ENCODE measurements at places on chromosomes 5 and 9.
A peak's percentile ranks its signal among the peaks of the same experiment; 100 is the strongest.

- DNase-seq: no peak
Observed at GRCh38 chr9:71764891-71765290, 3.4 kb downstream of the CEMIP2 start.

DNA sequence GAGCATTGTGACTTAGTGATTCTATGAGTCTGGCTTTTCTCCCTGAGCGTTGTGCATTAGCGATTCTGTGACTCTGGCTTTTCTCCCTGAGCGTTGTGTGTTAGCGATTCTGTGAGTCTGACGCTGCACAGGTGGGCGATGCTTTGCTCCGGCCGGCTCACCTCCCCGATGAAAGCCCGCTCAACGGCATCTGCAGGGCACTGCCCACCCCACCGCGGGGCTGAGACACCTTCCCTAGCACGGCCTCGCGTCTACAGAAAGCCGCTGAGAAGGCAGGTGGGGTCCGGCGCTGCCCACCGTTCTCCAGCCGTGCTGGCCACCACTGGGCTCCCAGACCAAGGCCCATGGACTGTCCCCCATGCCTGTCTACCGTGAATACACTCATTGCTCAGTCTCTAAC lies 12.8 kb upstream of the SLC9A3 start:
- no peak for DNase-seq

GRCh38 chr5:140005145-140005591 lies 37.9 kb downstream of the NRG2 start:
- DNase-seq: no peak

- no peak for DNase-seq
Observed at GRCh38 chr5:132099076-132099748, 25.6 kb downstream of the CSF2 start.

DNA sequence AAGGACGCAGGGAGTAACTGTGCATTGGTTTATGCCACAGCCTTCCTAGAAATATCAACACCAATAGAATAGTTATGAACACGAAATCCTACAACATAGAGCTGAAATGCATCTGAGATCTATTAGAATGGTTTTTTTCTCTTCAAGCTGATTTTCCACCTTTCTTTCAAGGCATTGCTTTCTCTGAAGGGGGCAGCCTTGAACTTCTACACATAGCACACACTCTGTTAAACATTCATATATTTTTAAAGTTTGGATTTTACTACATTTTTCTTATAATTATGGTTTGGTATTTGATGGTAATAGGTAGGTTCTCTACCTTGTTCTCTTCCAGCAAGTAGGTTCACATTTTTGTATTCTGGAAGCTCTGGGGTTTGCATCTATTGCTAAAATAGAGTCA lies 661.8 kb downstream of the SEMA5A start:
- no peak for DNase-seq

GRCh38 chr9:130263601-130264413 lies 1.8 kb upstream of the HMCN2 start:
- no peak for DNase-seq

DNA sequence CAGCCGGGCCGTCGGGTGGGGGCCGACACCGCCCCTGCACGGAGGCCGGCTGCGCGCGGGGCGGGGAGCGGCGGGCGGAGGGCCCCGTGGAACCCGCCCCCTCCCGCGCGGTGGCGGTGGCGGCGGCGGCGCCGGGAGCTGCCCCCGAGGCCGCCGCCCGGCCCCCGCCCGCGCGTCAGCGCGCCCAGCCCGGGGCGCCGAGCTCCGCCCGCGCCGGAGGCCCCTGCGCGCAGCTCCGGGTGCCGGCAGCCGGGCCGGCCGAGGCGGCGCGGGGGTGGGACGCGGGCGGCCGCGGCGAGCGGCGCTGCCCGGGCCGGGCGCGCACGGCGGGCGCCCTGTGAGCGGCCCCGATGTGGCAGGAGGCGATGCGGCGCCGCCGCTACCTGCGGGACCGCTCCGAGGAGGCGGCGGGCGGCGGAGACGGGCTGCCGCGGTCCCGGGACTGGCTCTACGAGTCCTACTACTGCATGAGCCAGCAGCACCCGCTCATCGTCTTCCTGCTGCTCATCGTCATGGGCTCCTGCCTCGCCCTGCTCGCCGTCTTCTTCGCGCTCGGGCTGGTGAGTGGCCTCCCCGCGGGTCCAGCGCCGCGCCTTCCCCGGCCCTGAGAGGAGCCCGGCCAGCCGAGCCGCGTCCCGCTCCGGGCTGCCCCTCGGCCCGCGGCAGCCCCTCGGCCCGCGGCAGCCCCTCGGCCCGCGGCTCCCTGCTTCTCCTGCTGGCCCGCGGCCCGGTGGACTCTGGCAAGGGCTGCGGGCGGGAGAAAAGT lies at the start of gene ADCY2:
Gene ADCY2, plus strand, starts transcription at position 192 of the 766 bp plus-strand sequence. Its CDS starts 159 bp downstream, at position 351.
- peak; percentile 3 for DNase-seq

DNA sequence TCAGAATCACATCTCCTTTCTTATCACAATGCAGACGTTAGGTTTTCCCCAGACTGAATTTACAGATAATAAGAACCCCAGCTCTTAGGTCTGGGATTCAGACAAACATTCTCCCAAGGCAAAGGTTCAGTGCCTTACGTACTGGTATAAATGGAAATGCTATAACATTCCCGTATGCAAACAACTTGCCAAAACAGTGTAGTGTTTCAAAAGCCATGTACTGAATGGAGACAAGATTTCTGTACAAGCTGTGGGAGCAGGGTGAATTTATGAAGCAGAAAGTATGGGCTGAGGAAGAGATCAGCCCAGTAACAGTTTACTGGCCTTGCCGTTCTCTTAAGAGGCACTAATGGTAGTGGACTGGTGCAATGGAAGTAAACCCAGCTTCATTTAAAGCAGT lies 225.5 kb upstream of the ZNF462 start:
- no peak for DNase-seq

GRCh38 chr9:127767909-127768331 lies 10.5 kb downstream of the SH2D3C start:
- peak; percentile 72 for DNase-seq

GRCh38 chr5:138226910-138227309 lies 13.8 kb upstream of the CDC23 start:
- DNase-seq: no peak

- DNase-seq: no peak
Observed at GRCh38 chr9:100220936-100221335, 121.9 kb downstream of the INVS start.

- DNase-seq: peak; percentile 23
Observed at GRCh38 chr5:32942225-32942989, 231.3 kb downstream of the NPR3 start.

DNA sequence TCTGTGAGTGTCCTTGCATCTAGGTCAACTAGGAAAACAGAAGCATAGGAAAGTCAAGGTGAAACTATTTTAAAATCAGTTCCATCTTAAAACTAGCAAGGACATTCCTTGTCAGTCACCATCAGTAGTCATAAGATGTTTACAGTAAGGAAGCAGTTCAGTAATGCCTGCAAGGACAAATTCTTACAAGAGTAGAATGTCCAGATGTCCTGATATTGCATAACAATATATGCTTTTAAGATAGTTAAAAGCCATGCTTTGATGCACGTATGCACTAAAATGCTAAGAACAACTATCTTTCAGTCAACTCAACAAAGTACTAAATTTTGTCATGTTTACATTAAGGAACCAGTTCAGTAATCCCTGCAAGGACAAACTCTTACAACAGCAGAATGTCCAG lies 11.3 kb upstream of the SVEP1 start:
- no peak for DNase-seq

DNA sequence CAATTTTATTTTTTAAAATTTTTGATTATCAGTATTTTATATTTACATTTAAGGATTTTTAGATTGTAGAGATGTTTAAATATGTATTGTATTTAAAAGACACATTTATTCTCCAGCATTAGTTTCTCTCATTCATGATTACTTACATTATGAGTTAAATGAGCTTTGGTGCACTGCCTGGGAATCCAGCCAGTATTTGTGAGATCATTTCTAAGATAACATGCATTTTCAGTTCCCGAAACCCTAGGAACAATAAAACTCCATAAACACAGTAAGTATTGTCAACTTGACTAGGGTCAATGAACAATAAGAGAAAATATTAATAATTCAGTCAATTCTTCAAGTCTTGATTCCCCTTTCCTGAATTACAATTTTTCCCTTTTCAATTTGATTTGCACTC lies 403.3 kb downstream of the PLK2 start:
- DNase-seq: peak; percentile 51

GRCh38 chr9:108281696-108282095 lies 574.1 kb downstream of the ACTL7B start:
- no peak for DNase-seq

GRCh38 chr9:114382699-114383520 lies 4.9 kb downstream of the AKNA start:
- no peak for DNase-seq

DNA sequence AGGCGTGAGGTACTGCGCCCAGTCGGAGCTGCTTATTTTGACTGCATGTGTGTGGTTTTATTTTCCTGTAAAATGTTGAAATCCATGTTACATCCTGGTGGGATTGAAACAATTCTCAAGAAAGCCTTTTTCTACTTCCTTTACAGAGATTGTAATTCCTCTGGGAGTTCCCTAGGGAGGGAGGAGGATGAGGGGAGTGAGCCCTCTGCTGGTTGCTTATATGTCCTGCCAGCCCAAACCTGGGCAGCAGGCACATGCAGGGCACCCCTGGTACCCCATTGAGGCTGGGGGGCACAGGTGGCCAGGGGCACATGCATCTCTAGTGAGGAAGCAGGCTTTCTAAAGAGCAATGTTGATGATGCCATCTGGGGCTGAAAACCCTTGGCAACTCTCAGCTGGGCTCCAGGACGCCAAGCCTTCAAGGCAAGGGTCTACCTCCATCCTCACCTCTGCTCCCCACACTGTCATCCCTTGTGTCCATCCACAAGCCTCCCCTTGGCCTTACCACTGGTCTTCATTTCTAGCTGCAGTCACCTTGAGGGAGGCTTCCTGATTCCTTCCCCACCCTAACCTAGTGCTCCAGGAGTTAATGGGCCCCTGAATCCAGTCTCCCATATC lies 84.7 kb upstream of the TNFSF8 start:
- peak; percentile 76 for DNase-seq
